ENCODE measurements at places on chromosomes 5 and 9.

GRCh38 chr5:85671223-85671970 lies 946.3 kb upstream of the COX7C start:
- DNase-seq: no peak

GRCh38 chr5:37966871-37967270 lies 127.0 kb upstream of the GDNF start:
- no peak for DNase-seq

- DNase-seq: no peak
These were observed 2.5 kb upstream of the RAD23B start for GRCh38 chr9:107280543-107280942.

GRCh38 chr5:84983093-84983492 lies 598.4 kb upstream of the EDIL3 start:
- DNase-seq: no peak

DNA sequence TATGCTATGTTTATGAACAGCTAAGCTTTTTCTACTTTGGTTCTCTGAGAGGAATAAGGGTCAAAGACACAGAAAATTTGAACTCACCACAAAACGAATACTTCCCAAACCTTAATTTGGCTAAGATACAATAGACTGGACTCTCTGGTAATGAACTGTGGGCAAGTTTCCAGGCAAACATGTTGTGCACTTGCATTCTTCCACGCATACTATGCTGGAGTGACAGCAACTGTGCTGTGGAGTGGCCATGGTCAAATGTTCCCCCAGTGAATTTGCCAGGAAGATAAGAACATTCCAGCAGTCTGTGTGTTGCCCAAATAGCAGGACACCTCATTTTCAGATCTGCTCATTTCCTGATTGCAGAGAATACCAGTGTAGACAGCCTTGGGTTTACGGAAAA lies 275.3 kb upstream of the IL12B start:
- no peak for DNase-seq

GRCh38 chr9:87181670-87182069 lies 234.4 kb upstream of the GAS1 start:
- DNase-seq: no peak

DNA sequence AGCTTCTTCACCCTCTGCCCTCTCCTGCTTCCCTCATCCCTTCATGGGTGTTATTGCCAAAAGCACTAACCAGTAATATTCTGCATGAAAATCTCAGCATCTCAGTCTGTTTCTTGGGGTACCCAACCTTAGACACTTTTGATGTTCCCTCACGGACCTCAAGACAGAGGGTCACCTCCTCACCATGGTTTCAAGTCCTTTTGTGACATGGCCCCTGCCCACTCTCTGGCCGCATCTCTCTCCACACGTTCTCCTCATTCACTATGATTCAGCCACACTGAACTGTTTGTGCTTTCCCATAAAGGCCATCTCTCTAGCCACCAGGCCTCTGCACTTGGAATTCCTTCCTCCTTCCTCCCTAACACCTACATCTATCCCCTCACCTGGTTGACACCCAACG lies 111.5 kb upstream of the SPOCK1 start:
- no peak for DNase-seq

DNA sequence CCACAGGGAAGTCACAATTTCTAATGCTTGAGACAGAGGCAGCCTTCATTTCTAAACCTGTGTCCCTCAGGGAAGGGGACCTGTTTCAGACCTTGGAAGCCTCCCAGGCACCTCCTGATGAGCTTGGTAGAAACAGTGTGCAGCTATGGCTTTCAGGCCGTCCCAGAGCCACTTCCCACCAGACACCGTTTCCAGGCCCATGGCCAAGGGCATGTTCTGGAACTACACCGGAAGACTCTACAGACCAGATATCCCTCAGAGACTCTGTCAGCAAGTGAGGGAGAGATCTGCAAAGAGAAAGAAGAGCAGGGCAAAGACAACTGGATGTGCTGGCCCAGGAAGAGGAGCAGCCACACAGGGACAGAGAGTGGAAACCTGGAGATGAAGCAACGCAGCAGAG lies 82.2 kb upstream of the HSPA9 start:
- no peak for DNase-seq

DNA sequence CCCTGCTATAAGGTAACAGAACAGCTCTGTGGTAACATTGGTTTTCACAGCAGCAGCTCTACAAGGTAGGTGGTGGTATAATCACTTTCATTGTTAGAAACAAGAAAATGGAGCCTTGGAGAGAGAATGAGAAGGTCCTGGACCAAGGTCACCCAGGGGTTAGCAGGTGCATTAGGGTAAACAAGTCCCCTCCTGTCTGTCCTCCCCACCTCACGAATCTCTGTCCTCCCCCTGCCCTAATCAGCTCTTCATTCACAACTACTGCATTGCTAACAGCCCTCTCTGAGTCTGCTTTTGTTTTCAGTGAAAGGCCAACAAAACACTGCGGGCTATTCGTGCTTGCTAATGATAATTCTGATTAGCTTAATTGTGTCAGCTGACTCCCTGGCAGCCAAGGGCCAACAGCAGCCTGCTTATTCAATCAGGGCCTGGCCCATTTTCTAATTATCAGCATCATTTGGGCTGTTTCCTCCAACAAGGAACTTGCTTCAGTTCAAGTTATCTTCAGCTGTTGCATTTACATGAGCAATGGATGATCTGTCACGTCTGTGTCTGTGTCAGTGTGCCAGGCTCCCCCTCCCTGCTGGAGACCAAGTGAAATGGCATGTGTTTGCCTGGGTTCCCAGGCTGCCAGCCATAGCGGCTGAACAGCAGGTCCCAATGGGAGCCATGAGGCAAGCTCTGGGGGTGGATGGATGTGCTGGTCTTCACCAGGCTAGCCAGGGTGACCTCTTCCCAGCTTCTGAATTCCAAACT lies 56.7 kb upstream of the EQTN start:
- no peak for DNase-seq

DNA sequence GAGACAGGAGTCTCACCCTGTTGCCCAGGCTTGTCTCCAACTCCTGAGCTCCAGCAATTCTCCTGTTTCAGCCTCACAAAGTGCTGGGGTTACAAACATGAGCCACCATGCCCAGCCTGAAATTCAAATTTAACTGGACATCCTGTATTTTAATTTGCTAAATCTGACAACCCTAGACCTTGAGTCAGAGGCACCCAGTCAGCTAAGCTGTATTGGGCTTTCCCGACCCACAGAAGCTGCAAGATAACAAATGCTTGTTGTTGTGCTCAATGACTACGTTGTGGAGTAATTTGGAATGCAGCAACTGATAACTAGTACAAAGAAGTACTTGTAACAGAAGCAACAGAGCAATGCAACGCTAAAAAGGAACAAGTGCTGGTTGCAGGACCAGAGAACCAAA lies 533.1 kb downstream of the NTRK2 start:
- DNase-seq: no peak

GRCh38 chr5:102138243-102138653 lies 157.8 kb downstream of the SLCO4C1 start:
- DNase-seq: no peak

DNA sequence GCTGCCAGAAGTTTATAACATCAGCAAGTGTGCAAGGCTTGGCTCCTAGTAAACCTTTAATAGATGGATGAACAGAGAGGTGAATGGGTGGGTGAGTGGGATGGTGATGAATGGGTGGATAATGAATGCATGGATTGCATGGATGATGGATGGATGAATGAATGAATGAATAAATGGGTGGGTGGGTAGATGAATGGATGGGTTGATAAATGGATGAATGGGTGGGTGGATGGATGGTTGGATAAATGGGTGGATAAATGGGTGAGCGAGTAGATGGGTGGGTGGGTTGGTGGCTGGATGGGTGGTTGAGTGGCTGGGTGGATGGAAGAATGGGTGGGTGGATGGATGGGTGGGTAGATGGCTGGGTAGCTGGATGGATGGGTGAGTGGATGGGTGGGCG lies 28.5 kb upstream of the CEP72 start:
- no peak for DNase-seq

DNA sequence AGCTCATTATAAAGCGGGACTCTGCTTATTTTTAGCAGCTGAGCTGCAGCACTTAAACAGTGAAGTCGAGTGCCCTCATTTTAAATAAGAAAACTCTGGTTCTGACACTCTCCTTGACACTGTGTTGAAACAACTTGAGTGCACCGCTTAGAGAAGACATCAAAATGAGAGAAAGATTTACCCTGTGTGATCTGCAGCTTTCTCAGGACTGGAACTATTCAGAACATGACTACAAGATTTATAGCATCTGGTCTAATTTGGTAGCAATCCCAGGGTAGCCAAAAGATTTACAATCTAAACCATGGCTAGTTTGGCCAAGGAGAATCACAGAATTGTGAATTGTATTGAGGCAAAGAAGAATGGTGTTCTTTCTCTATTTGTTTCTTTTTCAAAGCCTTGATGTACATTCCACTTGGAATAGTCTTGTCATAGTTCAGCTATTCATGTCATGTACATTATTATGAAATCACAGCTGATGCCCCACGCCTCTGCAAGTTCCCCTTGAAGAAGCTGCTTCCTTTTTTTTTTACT lies 38.7 kb downstream of the PLEKHG4B start:
- DNase-seq: no peak

DNA sequence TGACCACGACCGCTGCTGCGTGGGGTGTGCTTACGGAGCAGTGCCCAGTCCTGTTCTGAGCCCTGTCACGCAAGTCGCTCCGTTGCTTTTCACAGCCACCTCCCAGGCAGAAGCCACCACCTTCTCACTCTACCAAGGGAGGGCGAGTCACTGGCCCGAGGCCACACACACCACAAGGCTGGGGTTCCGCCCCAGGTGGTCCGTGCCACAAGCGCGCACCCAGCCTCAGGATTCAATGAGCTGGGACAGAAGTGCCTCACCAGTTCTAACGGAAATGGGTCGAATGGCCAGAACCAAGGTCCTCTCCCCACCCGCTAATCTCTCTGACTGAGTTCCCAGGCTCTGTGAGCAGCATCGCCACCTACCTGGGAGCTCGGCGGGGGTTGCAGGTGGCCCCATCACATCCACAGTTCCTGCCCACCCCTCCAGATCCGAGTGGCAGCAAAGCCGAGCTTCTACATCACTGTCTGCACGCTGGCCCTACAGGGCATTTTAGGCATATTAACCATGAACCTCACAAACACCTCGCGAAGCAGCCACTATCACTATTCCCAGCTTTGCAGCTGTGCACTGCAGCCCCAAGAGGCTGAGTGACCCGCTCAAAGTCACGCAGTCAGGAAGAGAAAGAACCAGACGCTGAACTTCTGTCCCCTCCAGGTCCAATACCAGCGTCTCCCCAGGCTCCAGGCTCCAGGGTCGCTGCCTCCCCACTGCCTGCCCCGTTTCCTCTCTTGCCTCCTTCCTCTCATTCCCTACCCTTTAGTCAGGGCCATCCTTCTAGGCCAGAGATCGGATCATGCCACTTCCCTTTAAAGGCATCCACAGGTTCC lies 92.1 kb upstream of the PHYKPL start:
- DNase-seq: no peak

- DNase-seq: no peak
These were observed 806 bp upstream of the CDC42SE2 start for GRCh38 chr5:131262953-131263541.

DNA sequence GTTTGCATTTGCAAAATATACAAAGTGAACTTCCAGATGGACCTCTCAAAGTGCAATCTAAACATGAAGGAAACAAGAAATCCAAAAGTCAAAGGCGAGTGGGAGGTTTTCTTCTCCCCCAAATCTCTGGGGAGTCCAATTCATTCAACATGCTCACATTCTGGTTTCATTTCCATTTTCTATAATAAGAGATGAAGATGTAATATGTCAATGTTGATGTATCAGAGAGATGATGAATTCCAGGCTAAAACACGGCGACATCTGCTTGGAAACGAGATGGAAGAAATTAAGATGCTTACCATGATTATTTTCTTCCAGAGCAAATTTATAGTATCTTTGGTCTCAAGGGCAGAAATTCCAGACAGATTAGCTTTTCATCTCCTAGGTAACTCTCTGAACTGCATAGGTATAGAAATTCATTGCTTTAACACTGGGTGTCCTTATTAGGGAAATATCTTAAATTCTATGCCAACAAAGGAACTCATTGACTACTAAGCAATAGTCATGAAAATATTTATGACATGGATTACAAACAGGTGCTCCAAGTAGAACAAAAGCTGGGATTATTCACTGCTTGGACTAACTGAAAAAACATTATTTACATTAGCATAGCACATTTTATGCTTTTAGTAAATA lies 287.9 kb downstream of the SEC61B start:
- DNase-seq: no peak

All from CD4-positive, alpha-beta T cell treated with Interleukin-17A for 4 hours (primary cell).